ENCODE measurements at places on chromosomes 4 and X.

DNA sequence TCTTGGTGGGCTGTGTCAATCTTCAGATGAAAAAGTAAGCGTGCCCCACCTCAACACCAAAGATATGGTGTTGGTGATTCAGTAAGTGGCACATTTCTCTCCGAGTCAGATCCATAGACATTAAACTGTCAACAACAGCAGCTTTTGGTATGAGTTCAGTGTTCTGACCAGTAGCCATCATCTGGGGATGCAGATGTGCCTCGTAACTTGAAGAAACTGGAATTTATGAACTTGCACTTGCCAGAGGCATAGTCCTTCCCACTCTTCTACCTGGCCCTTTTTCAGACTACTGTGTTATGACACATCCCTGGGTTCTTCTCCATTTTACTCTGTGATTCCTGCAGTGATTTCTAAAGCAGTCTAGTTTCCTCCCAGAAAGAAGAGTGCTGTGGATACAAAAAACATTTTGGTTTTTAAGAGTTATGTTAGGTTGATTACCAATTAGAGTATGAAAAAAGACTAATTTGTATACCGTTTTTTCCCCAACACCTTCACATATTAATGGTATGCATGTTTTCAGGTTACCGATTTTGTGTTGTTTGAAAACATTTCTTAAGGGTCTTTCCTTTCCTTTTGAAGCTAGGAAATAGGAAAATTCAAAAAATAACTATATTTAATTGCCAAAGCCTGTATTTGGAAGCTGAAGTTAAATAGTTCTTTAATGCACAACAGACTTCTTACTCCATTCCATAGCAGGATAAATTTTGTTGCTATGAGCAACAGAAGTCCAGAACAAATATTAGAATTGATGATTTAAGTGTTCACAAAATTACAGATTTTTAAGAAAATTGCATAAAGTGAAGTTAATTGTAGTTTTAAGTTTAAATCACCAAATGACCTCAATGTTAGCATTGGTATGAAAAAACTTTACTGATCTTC, 39.3 kb downstream of the NUDT6 start:
- DNase-seq: no peak

- DNase-seq: no peak
Observed at GRCh38 chrX:41824551-41824950, 98.8 kb downstream of the CASK start.

DNA sequence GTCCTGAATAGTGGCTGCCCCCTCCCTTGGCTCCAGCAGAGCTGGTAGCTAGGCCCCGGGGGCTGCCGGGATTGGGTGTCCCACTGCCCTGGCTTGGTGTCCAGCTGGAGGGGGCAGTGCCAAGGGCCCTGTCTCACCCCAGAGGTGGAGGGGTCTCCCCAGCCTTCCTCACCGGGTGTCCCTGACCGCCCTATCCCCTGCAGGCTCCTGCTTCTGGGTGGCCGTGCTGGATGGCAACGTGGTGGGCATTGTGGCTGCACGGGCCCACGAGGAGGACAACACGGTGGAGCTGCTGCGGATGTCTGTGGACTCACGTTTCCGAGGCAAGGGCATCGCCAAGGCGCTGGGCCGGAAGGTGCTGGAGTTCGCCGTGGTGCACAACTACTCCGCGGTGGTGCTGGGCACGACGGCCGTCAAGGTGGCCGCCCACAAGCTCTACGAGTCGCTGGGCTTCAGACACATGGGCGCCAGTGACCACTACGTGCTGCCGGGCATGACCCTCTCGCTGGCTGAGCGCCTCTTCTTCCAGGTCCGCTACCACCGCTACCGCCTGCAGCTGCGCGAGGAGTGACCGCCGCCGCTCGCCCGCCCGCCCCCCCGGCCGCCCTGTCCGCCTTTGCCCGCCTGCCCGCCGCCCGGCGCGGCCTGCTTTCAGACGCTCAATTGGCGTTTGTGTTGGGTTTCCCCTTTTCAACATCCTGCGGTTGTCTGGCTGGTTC, 4.6 kb downstream of the NAT8L start:
- no peak for DNase-seq

GRCh38 chrX:29903360-29903759, 312.0 kb upstream of the MAGEB2 start:
- no peak for DNase-seq

- DNase-seq: no peak
Observed at GRCh38 chr4:139243448-139244365, 36.3 kb downstream of the MGARP start.

DNA sequence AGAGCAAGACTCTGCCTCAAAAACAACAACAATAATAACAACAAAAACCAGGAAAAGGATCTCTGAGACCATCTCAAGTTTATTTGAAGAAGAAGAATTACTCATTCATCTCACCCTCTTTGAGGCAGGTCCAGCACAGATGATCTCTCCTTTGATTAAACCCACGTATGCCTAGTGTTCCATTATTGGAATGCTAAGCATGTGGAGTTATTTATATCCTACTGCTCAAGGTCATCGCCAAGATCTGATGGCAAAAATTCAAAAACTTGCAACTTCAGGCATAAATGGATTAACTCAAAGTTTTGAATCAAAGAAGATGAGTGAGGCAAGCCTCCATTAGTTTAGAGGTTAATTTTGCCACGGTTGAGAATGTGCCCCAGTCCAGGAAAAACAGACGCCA, 184.2 kb downstream of the DHRSX start:
- DNase-seq: no peak

GRCh38 chr4:7185487-7186030, 6.8 kb upstream of the SORCS2 start:
- DNase-seq: no peak

DNA sequence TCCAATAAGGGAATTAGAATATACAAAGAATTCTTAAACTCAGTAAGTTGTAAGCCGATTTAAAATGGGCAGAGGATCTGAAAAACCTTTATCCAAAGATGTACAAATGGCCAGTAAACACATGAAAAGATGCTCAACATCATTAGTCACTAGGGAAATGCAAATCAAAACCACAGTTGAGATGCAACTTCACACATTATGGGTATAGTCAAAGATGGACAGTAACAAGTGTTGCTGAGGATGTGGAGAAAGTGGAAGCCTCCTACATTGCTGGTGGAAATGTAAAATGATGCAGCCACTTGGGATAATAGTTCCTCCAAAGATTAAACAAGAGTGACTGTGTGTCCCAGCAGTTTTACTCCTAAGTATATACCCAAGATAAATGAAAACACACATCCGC, 32.6 kb downstream of the RS1 start:
- DNase-seq: no peak

- DNase-seq: no peak
Observed at GRCh38 chrX:139423186-139423585, 107.4 kb upstream of the F9 start.

- no peak for DNase-seq
Observed at GRCh38 chr4:970046-970745, 3.2 kb downstream of the DGKQ start.

- no peak for DNase-seq
Observed at GRCh38 chr4:70752236-70752635, 30.5 kb downstream of the RUFY3 start.

DNA sequence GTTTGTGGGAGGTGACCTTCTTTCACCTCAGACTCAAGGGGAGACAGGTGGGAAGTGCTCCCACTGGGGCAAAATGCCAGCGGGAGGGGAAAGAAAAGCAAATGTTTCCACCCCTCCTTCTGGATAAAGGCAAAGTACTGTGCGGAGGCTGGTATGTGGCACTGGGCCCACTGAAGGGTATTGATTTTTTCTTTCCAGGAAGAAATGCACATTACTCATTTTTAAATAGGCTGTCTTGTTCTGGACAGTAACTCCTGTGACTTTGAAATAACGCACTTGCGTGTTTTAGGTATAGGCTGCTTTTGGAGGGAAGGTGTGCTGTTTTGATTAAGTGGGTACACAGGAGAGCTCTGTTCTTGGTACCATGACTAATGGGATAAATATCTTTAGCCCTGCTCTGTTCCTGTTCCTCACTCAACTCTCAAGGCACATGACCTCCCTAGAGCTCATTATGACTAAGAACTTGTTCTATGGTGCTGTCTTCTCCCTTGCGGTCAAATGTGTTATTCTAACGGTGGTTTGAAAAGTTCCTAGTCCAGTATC, 40.7 kb upstream of the MBTPS2 start:
- DNase-seq: no peak

GRCh38 chrX:150406596-150406995, 43.5 kb downstream of the MAMLD1 start:
- no peak for DNase-seq

DNA sequence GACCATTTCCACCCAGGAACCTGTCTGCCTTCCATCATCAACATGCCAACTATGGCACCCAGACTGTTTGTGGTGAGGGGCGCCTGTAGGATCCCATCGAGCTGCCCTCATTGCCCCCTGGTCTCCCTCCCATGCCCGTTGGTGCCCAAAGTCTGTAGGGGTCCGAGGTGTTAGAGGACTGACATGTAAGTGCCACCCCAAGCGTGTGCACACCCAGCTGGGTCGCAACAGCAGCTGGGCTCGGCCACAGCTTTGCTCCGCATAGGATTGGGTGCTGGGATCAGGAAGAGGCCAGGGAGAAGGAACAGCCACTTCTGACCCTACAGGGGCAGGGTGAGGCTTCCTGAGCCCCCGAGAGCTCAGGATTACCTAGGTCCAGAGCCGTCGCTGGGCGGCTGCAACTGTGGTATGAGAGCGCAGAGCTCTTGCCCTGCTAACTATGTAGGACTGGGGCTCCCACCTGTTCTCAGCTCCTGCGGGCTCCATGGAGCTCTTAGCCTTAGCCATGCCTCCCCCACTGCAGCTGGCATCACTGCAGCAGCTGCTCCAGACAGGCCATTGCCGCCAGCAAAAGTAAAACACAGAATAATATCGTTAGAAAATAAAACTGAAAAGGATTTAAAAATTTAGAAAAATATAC, 1160.3 kb downstream of the FSTL5 start:
- no peak for DNase-seq

DNA sequence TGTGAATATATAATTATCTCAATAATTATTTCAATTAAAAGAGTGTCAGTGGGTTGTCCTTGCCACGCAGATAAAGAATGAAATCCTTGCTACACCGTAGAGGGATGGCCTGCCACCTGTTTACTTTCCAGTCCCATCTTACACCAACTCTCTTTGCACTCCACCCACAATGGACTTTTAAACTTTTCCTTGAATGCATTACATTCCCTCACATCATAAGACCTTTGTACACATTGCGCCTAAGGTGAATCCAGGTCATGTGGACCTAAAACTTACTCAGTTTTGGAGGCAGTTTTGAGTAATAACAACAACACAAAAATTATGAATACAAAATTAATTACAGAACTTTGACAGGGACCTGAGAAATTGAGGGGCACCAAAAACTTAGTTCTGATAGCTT, 78.7 kb upstream of the PDE5A start:
- no peak for DNase-seq

GRCh38 chrX:153310901-153311300, 10.7 kb downstream of the PNMA6F start:
- DNase-seq: no peak

DNA sequence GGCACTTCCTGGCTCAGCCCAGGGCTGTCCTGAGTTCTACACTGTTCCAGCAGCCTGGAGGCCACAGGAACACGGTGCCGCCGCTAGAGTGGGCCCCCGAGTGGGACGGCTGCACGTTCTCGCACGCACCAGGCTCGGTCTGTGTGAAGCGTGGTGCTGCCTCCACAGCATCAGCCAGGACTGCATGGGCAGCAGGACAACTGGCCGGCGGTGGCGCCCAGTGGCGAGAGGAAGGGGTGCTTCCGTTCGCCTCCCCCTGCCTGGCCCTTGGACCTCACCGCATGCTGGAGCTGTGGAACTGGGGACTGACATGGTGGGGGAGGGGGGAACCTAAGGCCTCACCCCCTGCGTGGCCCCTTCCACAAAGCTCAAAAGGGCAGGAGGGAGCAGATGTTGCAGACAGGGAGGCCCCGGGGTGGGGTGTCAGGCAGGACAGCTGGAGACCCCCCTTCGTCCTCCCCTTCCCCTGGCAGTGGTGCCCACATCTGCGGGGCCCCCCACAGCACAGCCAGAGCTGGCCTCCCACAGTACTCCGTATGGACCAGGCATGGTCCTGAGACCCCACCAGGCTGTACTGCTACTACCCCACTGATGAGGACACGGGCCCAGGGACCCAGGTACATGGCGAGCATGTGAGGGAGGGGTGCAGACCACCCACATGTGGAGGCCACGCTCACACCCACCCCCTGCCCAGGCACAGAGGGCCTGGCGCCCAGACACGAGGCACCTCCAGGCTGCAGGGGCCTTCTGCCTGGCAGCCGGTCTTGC, 58.5 kb downstream of the ACOX3 start:
- DNase-seq: no peak

GRCh38 chrX:124719060-124719459, 372.7 kb downstream of the SH2D1A start:
- no peak for DNase-seq

GRCh38 chrX:30904632-30905031, 15.6 kb upstream of the TAB3 start:
- no peak for DNase-seq

DNA sequence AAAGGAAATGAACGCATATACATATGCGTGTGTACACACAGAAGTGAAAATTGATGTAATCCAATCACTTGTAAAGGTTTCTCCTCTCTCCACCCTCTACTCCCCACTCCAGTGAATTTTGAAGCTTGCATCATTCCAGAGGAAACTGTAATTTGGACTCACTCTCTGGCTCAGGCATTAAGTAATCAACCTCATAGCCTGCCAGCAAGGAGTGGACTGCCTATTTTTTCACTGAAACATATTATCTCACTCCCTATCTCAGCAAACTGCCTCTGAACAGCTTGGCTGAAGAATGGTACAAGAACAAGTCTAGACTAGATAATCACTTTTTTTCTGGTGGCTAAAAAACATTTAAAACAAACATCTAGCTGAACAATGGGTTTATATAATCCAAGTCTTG, 124.2 kb downstream of the C4orf51 start:
- DNase-seq: no peak

GRCh38 chr4:38785901-38786402, 3.2 kb upstream of the TLR10 start:
- no peak for DNase-seq

- DNase-seq: peak; percentile 14
Observed at GRCh38 chrX:40632199-40632598, 9.0 kb downstream of the MPC1L start.

DNA sequence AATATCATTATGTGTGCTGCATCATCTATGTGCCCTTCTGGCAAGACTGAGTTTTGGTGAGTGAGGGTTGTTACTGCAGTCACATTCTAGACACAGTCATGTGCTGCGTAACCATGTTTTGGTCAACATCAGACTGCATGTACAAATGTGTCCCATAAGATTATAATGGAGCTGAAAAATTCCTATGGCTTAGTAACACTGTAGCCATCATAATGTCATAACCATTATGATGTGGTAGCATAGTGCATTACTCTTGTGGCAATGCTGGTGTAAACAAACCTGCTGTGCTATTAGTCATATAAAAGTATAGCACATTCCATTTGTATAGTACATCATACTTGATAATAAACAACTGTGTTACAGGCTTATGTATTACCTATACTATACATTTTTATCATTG, 198.1 kb upstream of the NUDT6 start:
- DNase-seq: no peak

- no peak for DNase-seq
Observed at GRCh38 chr4:169115897-169116254, 105.8 kb upstream of the CBR4 start.

- no peak for DNase-seq
Observed at GRCh38 chr4:153790962-153791551, 2.2 kb upstream of the SFRP2 start.

Measured in naive B cell (primary cell).